ENCODE measurements at places on chromosomes 12 and 14.
A peak's percentile ranks its signal among the peaks of the same experiment; 100 is the strongest.

DNA sequence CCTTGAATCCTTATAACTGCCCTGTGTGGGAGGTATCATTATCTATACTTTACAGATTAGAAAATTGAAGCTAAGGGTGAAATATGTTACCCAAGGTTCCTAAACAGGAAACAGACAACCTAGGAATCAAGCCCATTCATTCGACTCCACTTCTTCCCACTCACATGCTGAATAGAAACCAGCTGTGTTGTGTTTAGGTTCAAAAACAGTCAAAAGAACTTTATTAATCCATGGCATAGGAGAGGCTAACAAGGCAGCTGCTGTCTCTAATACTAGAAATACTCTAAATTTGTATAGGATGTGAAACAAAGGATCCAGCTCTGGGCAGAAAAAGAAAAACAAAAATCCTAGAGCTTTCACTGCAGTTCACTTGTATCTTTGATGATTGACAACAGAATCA is 9.9 kb downstream of the AMDHD1 start:
- no peak for DNase-seq

- DNase-seq: no peak
These were observed 127.2 kb downstream of the CCDC60 start for GRCh38 chr12:119461636-119462214.

DNA sequence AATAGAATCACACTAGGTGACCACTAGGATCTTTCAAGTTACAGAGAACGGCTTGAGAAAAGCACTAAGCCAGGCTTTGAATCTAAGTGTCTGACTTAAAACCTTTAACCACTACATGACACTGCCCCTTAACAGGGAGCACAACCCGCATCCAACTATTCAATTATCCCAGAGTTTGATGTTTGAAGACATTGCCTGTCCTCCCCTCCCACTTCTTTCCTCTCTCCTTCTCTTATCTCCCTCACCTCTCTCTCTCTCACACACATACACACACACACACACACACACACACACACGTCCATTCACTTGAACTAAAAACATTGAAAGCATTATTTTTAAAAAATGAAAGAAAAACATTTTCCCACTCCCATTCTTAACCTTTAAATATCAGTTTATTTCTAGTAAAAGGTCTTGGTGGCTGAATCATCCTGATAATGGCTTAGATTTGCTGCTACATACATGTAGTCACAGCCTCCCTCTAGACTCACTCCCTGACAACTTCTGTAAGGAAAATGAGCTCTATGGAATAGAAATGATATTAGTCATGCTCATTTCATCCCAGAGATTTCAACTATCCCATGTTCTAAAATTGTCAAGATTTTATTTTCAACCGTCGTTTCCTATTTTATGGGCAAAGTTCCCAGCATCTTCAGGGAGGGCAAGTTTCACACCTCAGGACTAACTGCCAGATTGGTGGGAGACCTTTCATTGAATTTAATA is 53.5 kb upstream of the RAP1B start:
- DNase-seq: no peak

DNA sequence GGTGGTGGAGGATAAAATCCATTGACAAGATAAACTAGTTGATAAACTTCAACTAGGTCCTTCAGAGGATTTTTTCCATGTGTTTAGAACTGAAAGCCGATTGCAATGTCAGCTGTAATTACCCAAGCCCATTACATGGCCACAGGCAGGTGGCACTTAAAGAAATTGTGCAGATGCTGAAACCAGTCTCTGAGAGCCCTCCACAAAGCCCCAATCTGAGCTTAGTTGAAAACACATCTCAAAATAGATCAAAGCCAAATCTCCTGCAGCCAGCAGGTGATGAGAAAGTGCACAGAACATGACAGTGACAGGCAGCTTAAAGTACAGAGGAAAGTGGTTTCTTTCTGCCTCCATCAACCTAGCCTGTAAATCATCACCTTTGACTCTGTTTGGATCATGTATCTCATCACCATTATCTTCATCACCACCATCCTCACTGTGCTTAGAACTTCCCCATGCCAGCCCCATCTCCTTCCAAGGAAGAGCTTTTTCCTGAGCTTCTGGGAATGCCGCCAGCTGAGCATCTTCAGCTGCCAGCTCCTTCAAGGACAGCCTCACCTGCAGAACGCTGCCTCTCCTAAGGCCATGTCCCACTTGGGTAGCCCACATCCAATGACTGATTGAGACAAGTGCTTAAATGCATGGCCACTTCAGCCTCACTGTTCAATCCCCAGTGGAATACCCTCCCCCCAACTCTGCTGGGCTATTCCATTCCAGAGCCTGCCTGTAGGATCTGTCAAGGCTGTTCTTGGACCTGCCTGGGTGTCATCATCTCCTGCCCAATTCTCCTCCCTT is 219.5 kb upstream of the TMEM132C start:
- no peak for DNase-seq

GRCh38 chr14:81324011-81324410 is 76.1 kb downstream of the STON2 start:
- peak; percentile 94 for DNase-seq

GRCh38 chr12:30047516-30048254 is 263.9 kb upstream of the TMTC1 start:
- DNase-seq: no peak

DNA sequence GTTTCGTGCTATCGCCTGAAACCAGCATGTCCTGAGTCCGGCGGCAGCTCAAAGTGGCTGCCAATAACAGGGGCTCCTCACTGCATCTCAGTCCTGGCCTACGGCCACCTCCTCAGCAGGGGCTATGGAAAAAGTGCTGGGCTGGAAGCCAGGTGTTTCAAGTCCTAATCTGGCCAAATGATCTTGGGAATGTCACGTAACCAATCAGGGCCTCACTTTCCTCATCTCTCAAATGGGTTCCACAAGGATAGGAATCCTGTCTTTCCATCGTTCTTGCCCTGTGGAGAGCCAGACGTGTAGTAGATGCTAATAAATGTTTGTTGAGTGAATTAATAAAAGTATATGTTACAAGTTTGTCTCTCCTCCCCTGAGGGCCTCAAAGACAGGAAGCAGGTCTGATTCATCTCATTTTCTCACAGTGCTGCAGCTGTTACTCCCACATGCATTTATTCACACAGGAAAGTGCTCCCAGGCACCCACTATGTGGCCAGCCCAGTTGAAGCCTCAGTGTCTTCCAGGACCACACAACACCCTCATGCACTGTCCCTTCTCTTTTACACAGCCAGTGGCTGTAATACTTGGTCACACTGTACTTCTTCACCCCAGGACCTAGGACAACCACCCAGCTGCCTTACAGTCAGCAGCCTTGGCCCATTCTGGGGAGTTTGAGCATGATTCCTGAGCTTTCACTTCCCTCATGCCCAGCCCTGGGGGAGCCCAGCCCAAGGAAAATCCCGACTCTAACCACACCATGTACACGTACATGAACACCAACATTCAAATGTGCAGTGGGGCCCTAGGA is 5.0 kb downstream of the CMKLR1 start:
- DNase-seq: peak; percentile 21

- peak; percentile 38 for DNase-seq
These were observed 10.2 kb upstream of the LLPH start for GRCh38 chr12:66140731-66141130.

DNA sequence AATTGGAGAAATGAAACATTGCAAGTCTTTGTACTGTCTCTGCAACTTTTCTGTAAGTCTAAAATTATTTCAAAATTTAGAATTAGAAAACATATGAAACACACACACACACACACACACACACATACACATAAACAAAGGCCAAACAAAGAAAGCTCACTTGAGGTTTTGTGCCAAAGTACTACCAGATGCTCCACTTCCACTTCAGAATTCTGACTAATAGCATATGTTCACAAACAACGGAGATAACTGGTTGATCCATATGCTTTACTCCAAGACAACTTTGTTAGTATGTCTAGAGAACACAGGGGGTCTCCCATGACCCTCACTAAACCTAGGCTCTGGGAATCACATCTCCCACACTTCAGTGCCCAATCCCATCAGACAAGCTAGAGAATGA is 133.8 kb upstream of the CLEC14A start:
- DNase-seq: no peak

GRCh38 chr12:20624718-20625117 is 70.4 kb upstream of the SLCO1C1 start:
- peak; percentile 82 for DNase-seq

GRCh38 chr12:71555191-71555590 is 108.5 kb downstream of the ZFC3H1 start:
- no peak for DNase-seq

DNA sequence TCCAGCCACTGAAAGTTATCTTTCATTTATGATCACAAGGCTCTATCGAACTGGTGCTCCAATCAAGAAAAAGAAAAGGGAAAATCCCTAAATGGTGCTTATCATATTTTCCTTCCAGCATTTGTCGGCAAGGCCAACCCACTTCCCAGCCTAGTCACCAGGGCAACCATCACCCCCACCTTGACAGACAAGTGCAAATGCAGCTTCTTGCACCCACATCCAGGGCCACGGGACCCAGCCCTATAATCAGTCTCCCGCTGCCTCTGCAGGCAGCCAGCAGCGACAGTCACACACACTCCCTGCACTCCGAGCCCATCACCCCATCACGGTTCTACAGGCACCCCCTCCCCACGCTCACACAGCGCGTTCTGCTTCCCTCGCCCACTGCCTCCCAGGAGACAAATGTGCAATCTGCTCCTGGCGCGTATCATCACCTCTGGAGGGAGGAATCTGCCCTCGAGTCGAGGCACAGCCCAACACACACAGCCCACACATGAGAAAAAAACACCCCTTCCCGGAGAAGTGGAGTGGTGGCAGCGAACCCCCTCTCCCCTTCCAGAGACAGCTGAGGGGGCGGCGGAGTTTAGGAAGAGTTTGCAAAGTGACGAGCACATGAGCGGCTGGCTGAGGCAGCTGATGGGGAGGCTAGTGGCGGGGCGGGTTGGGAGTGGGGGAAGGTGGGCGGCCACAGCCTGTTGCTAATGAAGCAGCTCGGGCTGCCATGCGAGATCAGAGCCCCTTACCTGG is 9.3 kb upstream of the PPP4R4 start:
- no peak for DNase-seq

GRCh38 chr14:75437201-75438143 is 9.7 kb downstream of the JDP2 start:
- no peak for DNase-seq

DNA sequence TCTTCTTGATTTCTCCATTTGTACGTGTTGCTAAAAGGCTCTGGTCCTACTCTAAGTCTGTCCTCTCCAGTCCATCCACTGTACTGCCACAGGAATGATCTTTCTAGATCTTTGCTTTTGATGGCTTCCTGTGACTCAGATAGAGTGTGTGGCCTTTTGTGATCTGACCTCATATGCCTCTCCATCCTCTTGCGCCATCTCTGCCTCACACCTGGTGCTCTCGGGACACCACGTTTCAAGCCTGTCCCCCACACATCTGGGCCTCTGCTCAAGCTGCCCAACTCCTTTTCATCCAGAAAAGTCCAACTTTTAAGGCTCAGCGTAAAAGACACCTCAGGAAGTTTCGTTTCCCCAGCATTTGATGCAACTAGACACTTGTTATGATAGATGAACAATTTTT is 39.0 kb downstream of the DCAF4 start:
- no peak for DNase-seq

- DNase-seq: no peak
These were observed 119.4 kb downstream of the SAMD4A start for GRCh38 chr14:54686219-54686870.

Data from mesendoderm (in vitro differentiated cells).